ENCODE measurements at places on chromosomes 13 and 19. TPM values are rescaled to one million over a fixed set of nuclear protein-coding genes. Genes with fewer than 3 reads are reported as not detected.

Gene CYP4F8
- polyA plus RNA-seq: 0.17 TPM

Gene DZIP1
- polyA plus RNA-seq: 143 TPM

Gene ARHGAP45
- 14.1 TPM for polyA plus RNA-seq

Gene JSRP1
- polyA plus RNA-seq: 4.6 TPM

Gene TRIP10
- polyA plus RNA-seq: 65.8 TPM

Gene TRPM4
- 16.0 TPM for polyA plus RNA-seq

Gene GFY
- 0.80 TPM for polyA plus RNA-seq

Gene ZNF497
- polyA plus RNA-seq: 2.6 TPM

Gene ZFP82
- polyA plus RNA-seq: 6.5 TPM

Gene DMWD
- polyA plus RNA-seq: 59.0 TPM

Gene KLK6
- polyA plus RNA-seq: 0.63 TPM

Gene SELENOV
- 19.7 TPM for polyA plus RNA-seq

Gene TMEM38A
- polyA plus RNA-seq: 12.5 TPM

Gene ZNF45
- 9.4 TPM for polyA plus RNA-seq

Gene ZNF543
- polyA plus RNA-seq: 4.7 TPM

Gene C1QTNF9
- polyA plus RNA-seq: 1.1 TPM

Gene ZNF729
- polyA plus RNA-seq: 1.0 TPM

Data from testis (tissue), 5 donors.